ENCODE measurements at places on chromosomes 13 and 19. TPM values are rescaled to one million over a fixed set of nuclear protein-coding genes. Genes with fewer than 3 reads are reported as not detected.

- no peak for DNase-seq
These were observed 14.6 kb downstream of the LNX2 start for GRCh38 chr13:27605610-27606200.

DNA sequence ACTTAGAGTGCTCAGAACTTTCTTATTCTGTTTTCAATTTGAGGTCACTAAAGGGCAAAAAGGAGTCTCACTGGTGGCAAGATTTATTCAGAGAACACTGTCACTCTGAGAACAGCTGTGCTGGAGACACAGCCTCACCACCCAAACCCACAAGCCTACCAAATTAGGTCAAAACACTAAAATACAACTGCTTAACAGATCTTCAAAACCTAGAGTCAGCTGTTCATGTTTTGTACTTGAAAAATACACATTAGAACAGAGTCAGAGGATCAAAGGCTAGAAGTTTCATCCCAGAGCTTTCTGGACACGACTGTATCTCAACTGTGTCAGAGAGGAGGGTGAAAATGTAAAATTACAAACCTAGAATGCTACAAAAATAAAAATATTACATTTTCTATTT, 89.3 kb downstream of the MIPEP start:
- DNase-seq, result peak; percentile 40

DNA sequence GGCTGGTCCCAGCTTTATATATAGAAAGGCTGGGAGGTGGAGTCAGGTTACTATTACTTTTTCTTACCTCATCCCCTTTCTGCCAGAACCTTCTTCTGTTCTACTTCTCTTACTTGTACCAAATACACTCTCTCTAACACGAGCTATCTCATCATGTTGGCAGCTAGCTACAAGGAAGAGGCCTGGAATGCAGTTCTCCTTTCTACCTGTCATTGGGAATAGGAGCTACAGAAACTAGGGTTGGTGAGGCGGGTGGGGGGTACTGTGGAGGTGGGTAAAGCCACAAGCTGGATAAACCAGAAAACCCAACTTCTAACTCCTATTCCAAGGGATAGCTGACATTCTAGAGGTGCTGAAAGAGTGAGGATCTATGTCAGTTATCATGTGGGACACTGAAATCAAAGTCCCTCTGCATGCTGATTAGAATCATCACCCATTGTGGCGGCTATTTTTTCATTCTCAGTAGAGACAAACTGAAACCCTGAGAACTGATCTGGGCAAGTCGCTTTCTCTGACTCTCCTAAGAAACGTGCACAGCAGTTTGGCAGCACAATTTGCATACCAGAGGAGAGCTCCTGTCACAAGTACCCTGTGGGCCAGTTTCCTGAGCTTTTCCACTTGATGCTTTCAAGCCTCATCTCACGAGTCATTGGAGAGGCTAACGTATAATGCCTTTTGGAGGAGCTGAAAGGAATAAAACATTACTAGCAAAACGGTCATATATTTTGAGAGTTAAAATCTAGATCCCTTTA, 358.1 kb downstream of the ENOX1 start:
- no peak for DNase-seq

- DNase-seq, result no peak
These were observed 18.9 kb downstream of the LRRC4B start for GRCh38 chr19:50549059-50549926.

Gene B9D2
- 11.6 TPM for total RNA-seq

Gene USE1
- 23.3 TPM for total RNA-seq

- peak; percentile 23 for DNase-seq
These were observed 20.4 kb downstream of the MISP start for GRCh38 chr19:771332-771785.

GRCh38 chr13:85367887-85368286, 431.3 kb downstream of the SLITRK6 start:
- DNase-seq, result no peak

DNA sequence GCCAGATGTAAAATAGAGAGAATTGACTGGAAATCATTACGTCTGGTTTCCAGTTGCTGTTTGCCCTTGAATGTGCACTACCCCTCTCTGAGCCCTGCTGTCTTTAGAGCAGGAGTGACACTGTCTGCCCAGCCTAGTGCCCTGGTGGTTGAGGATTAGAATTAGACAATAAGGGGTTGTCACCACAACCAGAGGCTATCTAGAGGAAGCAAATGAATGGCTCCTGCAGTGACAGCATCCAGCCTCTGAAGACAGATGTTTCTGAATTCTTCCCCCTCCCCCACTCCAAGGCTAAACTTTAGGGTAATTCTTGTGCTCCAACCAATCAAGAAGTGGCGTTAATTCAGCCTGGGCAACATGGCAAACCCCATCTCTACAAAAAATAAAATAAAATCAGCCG, 2.0 kb downstream of the RAB8A start:
- DNase-seq, result no peak

GRCh38 chr19:45179072-45179891, 698 bp downstream of the BLOC1S3 start:
- peak; percentile 51 for DNase-seq

DNA sequence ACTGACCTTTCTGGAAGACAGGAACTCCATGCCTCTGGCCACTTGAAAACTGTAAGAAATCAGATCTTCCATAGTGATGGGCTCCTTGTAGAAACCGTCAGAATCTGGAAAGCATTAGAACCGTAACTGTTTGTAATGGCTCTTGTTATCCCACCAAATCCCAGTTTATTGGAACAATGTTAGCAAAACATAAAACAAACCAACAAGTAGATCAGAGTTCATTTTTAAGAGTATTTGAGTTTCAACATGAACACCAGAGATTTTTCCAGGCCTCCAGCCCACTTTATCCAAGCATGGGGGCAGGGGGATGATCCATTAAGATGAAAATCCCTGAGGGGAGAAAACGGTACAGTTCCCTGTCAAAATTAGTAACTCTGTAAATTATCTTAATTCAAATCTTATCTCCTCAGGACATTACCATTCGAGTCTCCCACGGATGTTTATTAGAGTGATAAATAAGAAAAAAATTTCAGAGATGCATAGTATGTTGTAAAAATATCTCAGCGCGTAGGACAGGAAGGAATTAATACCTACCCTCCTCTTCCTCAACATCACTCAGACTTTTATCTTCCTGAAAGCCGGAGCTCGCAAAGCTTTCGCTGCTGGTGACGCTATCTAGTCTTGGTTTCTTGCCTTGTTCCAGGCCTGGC, 172.5 kb downstream of the FLT1 start:
- DNase-seq, result no peak

DNA sequence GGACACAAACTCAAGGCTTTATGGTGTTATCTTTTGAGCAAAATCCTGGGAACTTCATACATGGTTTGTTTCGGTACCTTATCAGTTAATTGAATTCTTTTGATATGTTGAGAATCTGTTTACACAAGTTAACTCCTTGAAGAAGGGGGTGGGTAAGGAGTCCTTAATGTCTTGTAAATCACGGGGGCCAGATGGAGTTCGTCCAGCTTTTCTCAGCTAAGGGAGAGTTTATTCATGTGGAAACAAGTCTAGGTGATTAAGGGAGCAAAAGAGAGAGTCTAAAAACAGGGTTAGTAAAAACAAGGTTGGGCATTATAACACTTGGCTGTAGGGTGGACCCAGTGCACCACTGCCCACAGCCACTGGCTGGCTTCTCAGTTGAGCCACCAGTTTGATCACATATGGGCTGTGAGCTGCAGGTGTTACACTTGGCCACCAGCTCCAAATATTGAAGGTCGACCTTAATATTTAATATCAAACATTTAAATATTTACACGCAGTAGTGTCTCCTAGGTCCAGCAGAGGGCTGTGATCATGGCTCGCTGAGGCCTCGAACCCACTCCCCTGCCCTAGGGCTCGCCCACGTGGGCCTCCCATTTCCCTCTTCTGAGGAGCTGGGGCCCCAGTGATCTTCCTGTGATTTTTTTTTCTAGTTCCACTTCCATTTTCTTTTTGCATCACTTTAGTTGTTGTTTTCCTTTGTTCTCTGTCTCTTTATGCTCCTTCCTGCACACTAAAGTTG, 21.0 kb upstream of the ZNF43 start:
- no peak for DNase-seq

Gene NLRP7
- total RNA-seq, result not detected

GRCh38 chr13:109281903-109282635, 504.3 kb downstream of the IRS2 start:
- no peak for DNase-seq

Gene ACP7
- total RNA-seq, result not detected

Gene CYP4F8
- total RNA-seq, result not detected

Gene ZNF90
- total RNA-seq, result 11.0 TPM

DNA sequence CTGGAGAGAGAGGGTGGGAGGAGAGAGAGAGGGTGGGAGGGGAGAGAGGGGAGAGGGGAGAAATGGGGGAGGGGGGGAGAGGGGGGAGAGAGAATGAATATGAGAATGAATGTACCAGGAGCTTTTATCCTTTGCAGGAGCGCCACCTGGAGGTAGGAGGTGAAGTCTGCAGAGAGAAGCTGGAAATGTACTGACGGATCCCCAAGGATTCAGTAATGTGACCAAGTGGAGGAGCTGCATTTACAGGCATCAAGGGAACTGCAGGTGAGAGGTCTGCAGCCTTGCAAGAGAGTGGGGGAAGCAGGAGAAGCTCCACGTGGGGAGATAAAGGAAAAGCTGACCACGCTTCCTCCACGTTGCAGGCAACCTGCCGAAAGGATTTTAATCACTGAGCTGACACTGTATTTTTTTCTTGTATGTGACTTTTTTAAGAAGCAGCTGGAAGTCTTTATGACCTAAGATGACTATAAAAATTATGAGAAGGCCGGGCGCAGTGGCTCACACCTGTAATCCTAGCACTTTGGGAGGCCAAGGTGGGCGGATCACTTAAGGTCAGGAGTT, 33.7 kb downstream of the VSTM1 start:
- peak; percentile 66 for DNase-seq

DNA sequence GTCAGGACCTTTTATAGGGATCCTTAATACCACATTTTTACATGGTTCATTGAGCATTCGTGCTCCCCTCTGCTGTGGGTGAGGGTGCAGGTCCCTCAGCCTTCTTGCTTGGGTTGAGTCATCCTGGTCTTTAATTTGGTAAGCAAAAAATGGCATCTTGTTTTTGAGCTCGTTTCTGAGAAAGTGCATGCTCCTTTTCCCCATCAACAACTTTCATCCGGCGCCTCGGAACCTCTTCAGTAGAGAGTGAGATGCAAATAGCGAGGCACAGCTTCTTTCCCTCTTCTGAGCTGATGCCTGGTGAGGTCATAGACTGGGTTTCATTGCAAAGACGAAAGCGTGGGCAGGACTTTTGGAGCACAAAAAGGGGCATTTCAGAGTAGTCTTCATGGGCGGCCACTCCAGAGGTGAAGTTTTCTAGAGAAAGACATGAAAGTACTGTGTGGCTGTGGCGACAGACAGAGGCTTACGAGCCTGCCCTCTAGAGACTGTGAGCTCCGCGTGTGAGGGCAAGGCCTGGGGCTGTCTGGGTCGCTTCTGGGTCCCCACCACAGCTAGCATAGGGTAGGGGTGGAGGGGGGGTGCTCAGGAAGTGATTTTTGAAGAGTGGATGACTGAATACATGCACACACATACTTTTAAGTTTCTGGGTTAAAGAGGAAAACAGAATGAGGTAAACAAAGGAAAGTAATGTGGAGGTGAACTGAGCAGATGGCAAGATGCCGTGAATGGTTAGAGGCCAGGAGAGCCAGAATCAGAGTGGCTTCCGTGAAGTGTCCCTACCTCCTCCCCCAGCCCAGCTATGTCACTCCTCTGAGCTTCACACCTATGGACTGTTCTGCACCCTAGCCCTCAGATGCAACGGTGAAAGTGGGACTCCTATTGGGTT, 44.3 kb downstream of the BBC3 start:
- peak; percentile 78 for DNase-seq

GRCh38 chr13:42189061-42189460, 82.9 kb upstream of the AKAP11 start:
- no peak for DNase-seq

DNA sequence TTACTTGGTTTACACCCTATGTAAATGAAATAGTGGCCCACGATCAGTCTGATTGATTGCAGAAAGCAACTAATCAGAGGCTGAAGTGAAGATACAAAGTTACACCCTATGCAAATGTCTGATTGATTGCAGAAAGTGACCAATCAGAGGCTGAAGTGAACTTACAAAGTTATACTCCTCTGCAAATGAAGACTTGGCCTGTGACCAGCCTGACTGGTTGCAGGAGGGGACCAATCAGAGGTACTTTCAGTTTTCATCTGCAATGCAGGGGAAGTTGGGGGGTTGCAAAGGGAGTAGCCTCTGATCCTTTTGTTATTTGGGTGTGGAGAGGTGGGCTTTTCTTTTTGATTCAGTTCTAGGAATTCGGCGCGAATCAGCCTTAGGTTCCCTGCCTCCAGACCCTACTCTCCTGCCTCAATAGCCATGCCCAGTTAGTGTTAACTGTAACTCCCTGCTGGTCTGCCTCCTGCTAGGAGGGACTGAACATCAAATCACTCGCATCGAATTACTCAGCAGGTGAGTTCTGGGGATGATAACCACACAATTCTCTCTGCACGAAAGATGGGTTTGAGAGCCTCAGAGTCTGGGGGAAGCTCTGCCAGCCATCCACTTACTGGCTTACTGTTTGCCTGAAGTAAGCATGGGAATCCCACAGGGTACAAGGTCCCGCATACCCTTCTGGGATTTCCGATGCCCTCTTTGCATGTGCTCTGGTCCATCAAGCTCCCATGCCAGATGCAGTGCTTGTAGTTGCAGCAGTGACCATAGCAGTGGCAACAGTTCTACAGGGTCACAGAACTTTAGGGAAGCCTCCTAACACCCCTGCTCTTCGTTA, 7.5 kb downstream of the ARL11 start:
- peak; percentile 53 for DNase-seq

Gene ZNF442
- total RNA-seq, result 1.2 TPM

GRCh38 chr13:45831851-45832250, 19.7 kb downstream of the SIAH3 start:
- DNase-seq, result no peak

- DNase-seq, result peak; percentile 73
These were observed 8.0 kb downstream of the DNASE2 start for GRCh38 chr19:12872941-12873890.
